Astrocyte of the spinal cord (primary cell): ENCODE measurements at places on chromosomes 3 and 15.

- no peak for DNase-seq
These were observed 82.0 kb upstream of the DAZL start for GRCh38 chr3:16687221-16687620.

- no peak for DNase-seq
These were observed 20.2 kb downstream of the LSAMP start for GRCh38 chr3:116425126-116425525.

DNA sequence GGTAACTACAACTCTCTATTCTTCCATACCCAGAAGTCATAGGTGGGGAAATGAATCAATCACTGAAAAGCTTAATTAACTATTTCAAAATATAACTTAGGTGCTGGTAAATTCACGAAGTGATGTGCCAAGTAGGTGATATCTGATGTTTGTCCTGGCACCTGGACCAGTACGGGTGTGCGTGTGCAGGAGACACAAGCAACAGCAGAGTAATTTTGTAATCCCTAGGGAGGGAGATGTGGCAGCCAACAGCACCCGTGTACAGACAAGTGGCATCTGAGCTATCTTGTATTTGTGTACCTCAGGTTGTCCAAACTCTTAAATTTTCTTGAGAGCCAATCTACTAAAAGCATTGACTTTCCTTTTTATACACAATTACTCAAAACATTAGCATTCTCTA is 22.8 kb downstream of the USF3 start:
- DNase-seq: no peak

DNA sequence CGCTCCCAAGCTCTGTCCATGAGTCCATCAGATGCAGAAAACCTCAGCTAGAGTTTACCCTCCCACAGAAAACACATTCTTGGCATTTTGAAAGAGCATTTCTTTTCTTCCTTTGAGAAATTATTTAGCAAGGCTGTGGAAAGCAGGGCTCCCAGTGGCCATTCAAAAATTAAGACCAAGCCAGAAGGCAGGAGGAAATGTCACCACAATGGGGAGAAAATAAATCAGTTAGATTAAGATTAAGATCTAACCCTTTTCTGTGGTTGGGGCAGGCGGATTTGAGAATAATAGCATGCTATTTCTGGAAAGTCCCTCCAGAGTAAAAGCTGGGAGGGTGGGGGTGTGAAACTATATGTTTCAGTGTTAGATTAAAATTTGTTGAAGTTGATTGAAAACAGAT is 20.2 kb downstream of the LRIG1 start:
- DNase-seq: peak; percentile 69

GRCh38 chr15:78129751-78130287 is 1.4 kb downstream of the CIB2 start:
- DNase-seq: no peak

GRCh38 chr3:69326855-69327300 is 59.0 kb downstream of the FRMD4B start:
- no peak for DNase-seq

DNA sequence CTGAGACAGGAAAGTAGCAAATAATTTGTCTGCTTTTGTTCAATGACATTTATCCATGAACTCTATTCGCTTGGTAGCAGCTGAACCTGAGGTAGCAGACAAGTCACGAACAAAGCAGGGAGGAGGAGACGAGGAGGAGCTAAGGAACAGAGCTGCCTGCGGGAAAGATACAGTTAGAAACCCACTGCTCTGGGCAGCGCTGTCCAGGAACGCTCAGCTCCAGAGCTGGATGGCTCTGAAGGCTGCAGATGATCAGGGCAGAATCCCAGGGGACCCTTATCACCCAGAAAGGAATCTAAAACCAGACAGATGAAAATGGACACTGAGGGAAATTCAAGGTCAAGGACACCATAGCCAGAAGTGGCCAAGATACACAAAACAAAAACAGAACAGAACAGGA is 257.8 kb downstream of the CD47 start:
- DNase-seq: no peak

DNA sequence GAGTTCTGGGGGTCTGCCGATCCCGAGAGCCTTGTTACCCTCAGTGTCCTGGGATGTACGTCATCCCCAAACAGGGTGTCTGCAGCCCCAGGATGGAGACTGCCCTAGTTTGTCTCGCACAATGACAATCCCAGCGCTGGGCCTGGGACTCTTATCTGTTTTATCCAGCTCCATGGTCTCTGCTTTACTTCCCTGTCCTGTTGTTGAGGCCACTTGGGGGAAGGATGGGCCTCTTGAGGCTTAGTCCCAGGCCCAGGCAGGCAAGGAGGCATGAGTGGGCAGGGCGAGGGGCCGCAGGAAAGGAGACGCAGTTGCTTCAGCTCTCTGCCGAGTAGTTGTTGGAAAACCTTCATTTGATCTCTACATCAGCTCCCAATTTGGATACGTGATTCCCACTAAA is 17.4 kb downstream of the SMAD6 start:
- DNase-seq: no peak

DNA sequence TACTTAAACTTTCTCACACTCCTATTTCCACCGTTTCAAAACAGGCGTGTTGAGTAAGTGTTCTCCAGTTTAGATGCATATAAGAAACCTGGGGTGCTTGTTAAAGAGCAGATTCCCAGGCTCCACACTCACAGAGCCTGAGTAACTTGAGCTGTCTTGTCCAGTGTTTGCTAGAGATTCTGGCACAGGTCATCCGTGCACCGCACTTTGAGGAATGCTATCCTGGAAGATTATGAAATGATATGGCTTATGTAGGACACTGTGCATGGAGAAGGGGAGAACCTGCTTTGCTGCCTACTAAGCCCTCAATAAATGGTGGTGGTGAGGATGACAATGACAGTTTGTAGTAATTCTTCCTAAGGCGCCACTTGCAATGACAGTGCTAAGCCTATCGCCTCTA is 273.7 kb downstream of the PDZRN3 start:
- no peak for DNase-seq

GRCh38 chr15:57509965-57510364 is 81.7 kb upstream of the MYZAP start:
- peak; percentile 15 for DNase-seq

- no peak for DNase-seq
These were observed 45.9 kb downstream of the HCN4 start for GRCh38 chr15:73322665-73323373.

DNA sequence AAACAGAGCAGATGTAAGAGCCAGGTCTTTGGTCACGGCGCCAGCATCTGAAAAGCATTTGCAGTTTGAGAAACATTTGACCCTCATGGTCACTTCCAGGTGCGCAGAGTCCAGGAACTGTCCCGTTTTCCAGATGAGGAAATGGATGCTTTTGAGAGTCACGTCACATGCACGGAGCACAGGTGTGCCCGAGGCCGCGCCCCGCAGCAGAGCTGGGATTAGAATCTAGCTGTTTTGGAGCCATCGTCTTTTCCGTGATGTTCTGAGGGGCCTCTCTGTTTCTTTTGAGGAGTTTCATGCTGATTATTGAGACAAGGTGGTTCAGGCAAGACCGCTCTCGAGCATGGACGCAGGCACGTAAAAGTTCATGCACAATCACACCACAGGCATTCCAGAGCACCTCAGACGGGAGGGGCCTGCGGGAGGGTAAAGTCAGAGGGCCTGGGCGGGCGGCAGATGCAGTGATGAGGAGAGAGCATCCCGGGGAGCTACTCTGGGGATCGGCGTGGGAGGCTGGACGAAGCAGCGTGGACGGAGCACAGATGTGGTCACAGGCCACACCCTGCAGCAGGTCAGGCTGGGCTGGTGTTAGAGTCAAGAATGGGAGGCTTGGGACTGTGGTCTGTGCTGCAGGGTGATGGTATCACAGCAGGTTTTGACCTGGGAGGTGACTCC is 139.2 kb upstream of the MEF2A start:
- no peak for DNase-seq

DNA sequence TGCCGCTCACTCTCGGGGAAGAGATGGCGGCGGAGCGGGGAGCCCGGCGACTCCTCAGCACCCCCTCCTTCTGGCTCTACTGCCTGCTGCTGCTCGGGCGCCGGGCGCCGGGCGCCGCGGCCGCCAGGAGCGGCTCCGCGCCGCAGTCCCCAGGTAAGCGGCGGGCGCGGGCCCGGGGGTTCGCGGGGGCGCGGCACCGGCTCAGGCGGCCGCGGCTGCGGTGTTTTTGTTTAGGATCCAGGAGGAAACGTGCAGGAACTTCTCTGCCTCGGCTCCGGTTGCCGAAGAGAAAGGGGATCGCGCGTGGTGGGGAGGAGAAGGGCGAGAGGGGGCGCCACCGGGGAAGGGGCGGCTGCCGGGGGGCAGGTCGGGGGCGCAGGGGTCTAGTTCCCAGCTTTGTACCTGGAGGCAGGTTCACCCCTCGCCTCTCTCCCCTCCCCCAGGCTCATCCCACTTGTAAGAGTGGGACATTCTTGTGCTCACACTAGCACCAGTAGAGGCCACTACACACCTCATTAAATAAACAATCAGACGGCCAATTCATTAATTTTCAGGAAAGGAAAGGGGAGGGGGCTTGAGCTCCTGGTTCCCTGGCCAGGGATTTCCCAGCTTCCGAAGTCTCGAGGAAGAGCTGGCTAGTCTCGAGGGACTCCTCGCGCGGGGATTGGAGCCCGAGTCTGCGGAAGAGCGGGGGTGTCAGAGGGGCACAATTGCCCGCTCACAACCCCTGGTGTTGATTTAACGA is 562 bp downstream of the NEO1 start:
- DNase-seq: peak; percentile 26

GRCh38 chr15:57797568-57798267 is 91.2 kb downstream of the POLR2M start:
- DNase-seq: no peak

DNA sequence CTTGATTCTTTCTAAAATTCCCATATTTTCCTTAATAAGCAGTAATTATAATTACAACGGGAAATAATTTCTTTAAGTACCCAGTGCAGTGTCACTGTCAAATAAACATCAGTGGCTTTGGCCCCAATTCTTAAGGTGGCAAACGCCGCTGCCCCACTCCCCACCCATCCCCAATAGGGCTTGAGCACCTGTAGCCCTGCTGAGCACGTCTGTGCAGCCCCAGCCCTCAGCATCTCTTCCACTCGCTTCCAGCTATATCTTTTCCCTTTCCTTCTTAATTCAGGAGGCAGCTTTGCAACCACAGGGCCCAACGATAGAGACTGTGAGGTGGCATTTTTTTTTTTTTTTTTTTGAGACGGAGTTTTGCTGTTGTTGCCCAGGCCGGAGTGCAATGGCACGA is 9.0 kb downstream of the PPM1M start:
- DNase-seq: no peak

GRCh38 chr15:71612397-71612722 is 198.0 kb upstream of the NR2E3 start:
- DNase-seq: no peak

DNA sequence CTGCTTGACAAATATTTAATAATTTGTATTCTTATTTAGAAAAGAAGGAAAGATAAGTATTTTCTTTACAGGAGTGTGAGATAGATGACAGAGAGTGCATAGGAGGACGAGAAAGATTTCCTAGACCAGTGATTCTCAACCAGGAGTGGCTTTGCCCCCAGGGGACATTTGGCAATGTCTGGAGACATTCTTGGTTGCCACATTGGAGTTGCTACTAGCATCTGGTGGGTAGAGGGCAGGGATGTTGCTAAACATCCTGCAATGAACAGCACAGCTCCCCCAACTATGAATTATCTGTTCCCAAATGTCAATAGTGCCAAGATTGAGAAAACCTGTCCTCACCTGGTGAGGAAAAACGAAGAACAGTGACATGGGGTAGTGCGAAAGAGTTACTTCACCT is 30.8 kb upstream of the MINAR1 start:
- no peak for DNase-seq

- DNase-seq: peak; percentile 69
These were observed 94.0 kb upstream of the MEX3B start for GRCh38 chr15:82139823-82140268.

- DNase-seq: no peak
These were observed 36.9 kb upstream of the SNRK start for GRCh38 chr3:43249405-43249804.

- no peak for DNase-seq
These were observed 24.0 kb upstream of the CSTA start for GRCh38 chr3:122301063-122301462.

DNA sequence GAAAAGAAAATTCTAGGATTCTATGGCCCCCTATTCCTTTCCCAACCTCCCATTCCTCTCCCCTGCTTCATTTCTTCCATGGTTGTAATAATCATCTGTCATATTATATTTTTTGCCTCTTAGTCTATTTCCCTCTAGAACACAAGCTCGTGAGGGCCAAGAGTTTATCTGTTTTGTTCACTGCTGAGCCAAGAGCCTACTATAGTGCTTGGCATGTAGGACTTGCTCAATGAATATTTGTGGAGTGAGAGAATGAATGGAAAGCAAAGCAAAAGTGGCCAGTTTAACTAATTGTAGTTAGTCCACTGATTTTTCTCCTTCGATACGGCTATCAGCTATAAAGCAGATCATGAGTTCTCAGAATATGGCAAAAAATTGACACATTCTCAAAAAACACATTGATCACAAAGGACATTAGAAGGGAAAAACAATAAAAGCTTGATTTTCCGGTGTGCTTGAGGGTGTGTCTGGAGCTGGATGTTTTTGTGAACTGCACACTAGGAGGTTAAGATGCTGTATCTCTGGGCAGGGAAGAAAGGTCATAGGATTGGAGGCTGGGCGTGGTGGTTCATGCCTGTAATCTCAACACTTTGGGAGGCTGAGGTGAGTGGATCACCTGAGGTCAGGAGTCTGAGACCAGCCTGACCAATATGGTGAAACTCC is 25.0 kb upstream of the CTSH start:
- no peak for DNase-seq

- peak; percentile 8 for DNase-seq
These were observed at the start of gene CHST13 for GRCh38 chr3:126523745-126524428. Gene CHST13, plus strand, starts transcription at chr3:126524155. Its CDS starts 178 bp downstream, at chr3:126524333.

GRCh38 chr15:34628577-34629152 is 45.2 kb upstream of the GOLGA8B start:
- no peak for DNase-seq

DNA sequence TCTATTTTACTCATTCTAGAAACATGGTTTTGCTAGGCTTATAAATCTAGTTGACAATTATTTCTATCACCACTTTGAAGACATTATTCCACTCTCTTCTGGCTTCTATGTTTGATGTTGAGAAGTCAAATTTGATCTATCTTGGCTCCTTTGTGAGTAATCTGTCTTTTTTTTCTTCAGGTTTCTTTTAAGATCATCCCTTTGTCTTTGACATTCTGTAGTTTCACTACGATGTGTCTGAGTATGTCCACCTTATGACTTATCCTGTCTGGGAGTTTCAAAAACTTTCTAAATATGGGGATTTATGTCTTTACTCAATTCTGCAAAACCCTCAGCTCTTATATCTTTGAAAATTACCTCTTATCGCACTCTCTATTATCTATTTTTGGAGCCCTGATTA is 41.0 kb upstream of the TMEM158 start:
- no peak for DNase-seq

- DNase-seq: no peak
These were observed 1396.5 kb downstream of the OTOL1 start for GRCh38 chr3:162892921-162893793.

DNA sequence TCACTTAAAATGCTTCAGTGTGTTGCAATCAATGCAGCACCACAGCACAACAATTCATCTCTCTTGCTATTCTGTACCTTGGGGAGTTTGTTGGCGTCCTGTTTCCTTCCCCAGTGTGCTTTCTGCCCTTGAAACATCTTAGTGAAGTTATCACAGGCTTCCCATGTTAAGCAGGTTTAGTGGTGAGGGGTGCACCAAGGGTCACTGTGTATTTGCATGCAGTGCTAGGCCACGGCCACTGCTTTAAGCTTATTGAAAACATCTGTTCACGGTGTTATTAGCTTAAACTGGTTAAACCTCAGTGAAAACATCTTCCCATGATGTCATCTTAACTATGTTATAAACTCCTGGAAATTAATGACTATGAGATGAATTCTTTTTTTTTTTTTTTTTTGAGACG is 217.3 kb upstream of the GOLIM4 start:
- DNase-seq: no peak
